ENCODE measurements at places on chromosomes 16 and 17.

DNA sequence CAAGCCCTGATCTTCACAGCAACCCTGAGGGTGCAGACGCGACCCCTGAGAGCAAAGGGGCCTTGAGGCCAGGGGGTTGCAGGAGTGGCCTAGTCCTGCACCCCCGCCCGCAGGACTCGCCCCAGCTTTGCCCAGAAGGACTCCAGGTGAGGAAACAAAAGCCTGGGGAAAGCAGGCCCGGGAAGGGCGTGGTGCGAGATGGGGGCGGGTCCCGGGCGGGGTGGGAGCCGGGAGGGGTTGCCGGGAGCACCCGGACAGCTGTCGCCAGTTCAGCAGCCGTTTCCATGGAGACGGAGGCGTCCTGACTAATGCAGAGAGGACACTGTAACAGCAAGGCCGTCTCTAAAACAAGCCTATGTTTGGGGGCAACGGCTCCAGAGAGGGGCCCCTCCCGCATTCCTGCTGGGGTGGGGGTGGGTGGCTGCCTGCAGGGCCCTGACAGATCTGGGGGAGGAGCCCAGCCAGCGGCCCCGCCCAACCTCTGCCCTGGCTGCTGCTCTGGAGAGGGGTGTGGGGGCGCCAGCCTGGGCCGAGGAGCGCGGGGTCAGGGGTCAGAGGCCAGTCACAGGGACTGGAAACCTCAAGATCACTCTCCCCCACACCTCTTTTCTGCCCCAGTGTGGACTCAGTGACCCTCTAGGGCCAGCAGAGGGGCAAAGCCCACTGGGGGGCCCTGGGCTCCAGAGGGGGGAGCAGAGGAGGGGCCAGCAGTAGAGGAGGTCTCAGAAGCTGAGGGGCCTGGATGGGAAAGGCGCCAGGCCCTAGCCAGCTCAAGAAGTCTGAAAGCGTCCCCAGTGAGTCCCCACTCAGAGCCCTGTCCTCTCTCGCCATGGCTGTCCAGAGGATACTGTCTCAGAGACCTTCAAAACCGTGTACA, 3.1 kb upstream of the TPPP3 start:
- DNase-seq = peak; percentile 98

DNA sequence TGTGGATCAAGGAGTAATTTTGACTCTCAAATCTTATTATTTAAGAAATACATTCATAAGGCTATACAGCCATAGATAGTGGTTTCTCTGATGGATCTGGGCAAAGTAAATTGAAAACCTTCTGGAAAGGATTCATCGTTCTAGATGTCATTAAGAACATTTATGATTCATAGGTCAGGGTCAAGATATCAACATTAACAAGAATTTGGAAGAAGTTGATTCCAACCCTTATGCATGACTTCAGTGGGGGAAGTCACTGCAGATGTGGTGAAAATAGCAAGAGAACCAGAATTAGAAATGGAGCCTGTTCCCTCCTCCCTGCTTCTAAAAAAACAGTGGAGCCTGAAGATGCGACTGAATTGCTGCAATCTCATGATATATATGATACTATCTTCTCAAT, 36.6 kb upstream of the HNF1B start:
- DNase-seq = no peak

GRCh38 chr17:55426851-55427586, 5.4 kb upstream of the MMD start:
- no peak for DNase-seq

DNA sequence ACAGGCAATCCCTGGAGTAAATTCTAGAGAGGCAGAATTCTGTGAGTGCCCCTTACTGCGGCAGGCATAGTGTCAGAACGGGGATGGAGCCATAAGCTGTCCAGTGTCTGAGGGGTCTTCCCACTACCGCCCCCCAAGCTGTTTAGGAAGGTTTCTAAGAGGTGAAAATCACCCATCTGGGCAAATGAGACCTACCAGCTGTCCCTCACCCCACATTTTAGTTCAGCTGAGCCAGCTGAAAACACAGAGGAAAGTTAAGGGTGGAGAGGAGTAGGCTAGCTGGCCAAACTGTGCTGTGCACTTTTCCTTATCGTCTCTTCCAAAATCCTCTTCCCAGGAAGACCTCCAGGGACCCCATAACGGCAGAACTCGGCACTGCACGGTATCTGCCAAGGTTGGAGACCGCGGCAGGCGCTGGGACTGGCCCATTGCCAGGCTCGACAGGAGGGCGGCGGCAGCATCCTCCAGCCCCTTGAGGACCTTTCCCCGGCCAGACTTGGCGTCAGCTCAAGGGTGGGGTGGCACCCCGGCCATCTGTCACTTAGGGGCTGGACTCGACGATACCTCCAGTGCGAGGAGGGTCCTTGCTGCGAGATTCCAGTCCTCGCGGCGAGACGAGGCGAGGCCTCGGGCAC, 955 bp downstream of the ACLY start:
- DNase-seq = peak; percentile 73

- DNase-seq = no peak
Observed at GRCh38 chr16:66953462-66954096, 7.5 kb upstream of the CES3 start.

Data from muscle of leg (tissue), 16 donors.